H7 (cell line): ENCODE measurements at places on chromosomes 3 and 15. TPM values are rescaled to one million over a fixed set of nuclear protein-coding genes. Genes with fewer than 3 reads are reported as not detected.

- DNase-seq = peak; percentile 50
Observed at GRCh38 chr3:185702262-185703225, 116.4 kb downstream of the SENP2 start.

- DNase-seq = no peak
Observed at GRCh38 chr3:21751886-21752285, 876 bp upstream of the ZNF385D start.

DNA sequence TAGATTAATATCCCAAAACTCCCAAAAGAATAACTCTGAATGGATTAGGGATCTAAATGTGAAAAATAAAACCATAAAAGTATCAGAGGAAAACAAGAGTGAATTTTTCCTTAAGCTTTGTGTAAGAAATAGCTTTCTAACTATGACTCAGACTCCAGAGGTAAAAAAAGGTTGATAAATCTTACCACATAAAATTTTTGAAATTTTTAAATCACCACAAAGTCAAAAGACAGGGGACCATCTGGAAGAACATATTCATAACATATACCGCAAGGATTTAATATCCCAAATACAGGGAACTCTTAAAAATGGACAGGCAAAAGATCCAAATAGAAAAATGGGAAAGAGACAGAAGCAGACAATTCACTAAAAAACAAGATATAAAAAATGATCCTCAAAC, 145.0 kb downstream of the ARNT2 start:
- no peak for DNase-seq

DNA sequence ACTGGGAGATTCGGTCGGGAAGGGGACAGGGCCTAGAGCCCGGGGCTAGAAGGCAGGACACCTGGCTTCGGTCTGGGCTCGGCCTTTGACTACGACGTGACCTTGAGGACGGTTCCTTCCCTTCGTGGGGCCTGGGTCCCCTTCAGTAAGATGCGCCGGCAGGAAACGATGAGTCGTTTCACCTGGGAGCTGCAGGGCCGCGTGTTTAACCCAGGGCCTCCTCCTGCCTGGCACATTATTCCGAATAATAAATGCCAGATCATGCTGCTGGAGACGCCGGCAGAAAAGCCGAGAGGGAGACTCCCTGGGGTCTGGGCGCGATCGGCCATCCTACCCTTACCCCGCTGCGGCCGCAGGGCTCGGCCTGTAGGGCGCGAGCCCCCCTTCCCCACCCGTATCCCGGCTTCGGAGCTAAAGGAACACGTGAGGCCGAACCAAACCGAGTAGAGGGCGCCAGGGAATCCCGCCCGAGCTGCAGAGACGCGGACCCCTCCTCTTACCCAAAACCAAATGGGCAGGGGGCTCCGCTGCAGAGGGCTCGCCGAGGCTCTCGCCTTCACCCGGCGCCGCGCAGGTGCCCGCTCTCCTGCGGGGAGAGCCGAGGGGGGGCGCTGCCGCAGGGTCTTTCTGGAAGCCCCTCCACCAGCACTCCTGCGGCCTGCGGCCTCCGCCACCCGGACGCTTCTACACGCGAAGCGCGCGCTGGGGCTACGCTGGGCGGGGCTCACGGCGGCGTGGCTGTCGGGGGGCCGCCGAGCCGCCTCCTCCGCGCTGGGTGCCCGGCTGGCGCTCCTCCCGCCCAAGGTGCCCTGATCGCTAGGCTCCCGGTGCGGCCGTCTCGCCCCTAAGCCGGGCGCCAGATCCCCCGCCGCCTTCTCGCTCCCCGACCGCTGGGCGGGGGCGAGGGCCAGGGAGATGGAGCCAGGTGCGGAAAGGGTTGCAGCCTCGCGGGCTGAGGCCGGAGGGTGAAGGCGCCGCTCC, at the start of gene BDH1:
TSS of gene BDH1 (minus strand) at position 688 of the 981 bp plus-strand sequence. CDS start 9,525 bp downstream, outside the sequence.
- DNase-seq = peak; percentile 85

DNA sequence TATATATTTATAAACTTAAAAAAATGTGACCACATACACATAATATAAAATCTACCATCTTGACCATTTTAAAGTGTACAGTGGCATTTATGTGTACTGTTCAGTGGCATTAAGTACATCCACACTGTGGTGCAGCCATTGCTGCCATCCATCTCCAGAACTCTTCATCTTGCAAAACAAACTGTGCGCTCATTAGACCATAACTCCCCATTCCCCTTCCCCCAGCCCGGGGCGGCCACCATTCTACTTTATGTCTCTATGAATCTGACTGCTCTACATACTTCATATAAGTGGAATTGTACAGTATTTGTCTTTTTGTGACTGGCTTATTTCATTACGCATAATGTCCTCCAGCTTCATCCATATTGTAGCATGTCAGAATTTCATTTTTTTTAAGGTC, 47.8 kb downstream of the CTXND1 start:
- DNase-seq = no peak

TTC21A gene
- 0.90 and 2.7 TPM in 2 replicates for total RNA-seq

SLC12A1 gene
- total RNA-seq = 0.14 and 0.26 TPM in 2 replicates
